ENCODE measurements at places on chromosomes 11 and 22.

DNA sequence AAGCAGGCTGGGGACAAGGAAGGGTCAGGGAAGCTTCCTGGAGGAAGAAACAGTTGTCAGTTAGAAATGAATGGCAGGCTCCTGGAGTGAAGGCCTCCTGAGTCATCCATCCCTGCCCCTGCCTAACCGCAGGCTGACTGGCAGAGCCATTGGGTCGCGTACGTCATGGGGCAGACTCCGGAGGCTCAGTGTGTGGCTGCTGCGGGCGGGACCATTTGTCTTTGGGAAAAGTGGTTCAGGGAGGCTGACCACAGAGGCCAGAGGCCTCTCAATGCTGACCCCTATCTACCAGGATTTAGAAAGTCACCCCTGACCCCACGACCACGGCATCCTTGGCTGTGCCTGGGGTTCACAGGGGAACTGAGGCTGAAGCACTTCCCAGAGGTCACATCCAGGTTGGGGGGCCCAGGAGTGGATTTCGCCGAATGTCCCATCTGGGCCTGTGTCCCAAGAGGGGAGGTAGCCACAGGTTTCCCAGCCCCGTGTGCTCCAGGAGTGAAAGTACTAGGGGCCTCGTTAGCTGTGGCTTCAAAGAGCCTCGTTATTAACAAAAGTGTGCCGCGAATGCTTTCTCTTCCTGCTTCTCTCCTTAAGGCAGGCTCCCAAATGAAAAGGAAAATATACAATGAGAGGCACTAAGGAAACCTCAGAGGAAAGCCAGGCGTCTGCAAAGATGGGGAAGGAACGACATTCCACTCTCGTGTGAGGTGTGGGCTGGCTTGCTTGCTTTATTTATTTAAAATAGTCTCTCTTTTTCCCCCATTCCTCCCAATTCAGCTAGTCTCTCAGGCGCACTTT is 58.9 kb downstream of the FLRT1 start:
- no peak for DNase-seq

DNA sequence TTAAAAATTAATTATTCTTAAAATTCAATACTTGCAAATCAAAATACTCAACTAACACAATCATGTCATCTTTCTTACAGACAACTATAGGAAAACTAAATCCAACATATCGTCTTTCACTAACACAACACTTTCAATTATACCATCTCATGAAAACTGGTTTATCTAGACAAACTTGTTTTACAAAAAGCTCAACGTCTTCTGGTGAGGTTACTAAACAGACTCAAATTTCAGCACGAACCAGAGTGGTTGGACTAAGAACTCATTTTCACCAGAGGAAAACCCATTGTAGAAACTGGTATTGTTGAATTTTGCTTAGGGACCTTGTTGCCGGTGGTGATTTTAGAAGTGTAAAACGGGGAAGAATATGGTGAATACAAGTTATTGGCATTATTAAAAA is 52.2 kb downstream of the NUP98 start:
- DNase-seq = no peak

- no peak for DNase-seq
These were observed 9.5 kb upstream of the GNAZ start for GRCh38 chr22:23060612-23061400.

DNA sequence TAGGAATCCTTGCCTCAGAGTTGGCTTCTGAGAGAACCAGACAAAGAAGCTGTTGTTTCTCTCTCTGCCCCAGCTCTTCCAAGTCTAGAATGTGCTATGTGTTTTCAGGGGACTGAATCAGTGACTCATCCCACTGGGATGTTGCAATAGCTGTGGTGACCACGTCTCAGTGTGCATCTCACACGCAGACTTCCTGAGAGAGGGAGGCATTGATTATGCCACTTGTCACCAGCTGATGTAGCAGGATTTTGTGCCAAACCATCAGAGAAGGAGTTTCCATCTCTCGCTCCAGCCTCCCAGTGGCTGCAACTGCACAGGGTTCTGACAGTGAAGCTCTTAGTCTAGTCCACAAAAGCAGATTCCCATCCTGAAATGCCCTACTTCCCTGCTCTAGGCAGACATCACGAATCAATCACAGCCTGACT is 455.8 kb downstream of the MIAT start:
- no peak for DNase-seq

DNA sequence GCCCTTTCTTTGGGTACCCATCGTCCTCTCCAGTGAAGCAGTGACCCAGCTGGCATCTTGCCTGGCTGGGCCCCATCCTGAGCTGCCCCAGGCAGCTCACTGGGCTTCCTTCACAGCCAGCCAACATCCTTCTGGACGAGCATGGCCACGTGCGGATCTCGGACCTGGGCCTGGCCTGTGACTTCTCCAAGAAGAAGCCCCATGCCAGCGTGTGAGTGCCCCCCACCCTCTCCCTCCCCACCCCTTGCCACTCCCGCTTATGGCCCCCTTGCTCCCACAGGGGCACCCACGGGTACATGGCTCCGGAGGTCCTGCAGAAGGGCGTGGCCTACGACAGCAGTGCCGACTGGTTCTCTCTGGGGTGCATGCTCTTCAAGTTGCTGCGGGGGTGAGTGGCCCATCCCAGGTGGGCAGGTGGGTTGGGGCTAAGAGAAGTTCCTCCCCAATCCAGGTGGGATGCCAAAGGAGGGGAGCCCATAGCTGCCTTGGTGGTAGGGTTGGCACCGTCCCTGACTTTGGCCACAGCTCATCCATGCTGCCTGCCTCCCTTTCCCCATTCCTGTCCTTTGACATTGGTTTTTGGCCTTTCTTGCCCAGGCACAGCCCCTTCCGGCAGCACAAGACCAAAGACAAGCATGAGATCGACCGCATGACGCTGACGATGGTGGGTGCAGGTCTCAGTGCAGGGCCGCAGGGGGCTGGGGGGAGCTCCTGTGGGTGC is 6.8 kb upstream of the ANKRD13D start:
- no peak for DNase-seq

- no peak for DNase-seq
These were observed 165.7 kb downstream of the ST3GAL4 start for GRCh38 chr11:126521196-126521595.

DNA sequence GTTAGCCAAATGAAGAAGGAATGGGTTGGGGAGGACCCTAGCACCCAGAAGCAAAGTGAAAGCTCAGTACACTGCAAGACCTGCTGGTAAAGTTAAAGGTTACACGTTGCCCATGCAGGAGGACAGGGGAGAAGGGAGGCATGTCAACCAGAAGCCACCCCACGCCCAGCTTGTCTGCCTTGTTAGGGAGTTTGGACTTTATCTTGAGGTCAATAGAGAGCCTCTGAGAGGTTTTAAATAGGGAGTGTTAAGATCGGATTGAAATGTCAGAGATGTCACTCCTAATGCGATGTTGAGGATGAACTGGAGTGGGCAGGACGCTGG is 18.7 kb upstream of the PEX26 start:
- DNase-seq = no peak

GRCh38 chr22:39087881-39088684 is 9.0 kb upstream of the APOBEC3H start:
- DNase-seq = no peak

GRCh38 chr11:100748153-100748552 is 61.1 kb downstream of the ARHGAP42 start:
- peak; percentile 12 for DNase-seq

GRCh38 chr11:13784855-13785254 is 116.4 kb downstream of the FAR1 start:
- no peak for DNase-seq

DNA sequence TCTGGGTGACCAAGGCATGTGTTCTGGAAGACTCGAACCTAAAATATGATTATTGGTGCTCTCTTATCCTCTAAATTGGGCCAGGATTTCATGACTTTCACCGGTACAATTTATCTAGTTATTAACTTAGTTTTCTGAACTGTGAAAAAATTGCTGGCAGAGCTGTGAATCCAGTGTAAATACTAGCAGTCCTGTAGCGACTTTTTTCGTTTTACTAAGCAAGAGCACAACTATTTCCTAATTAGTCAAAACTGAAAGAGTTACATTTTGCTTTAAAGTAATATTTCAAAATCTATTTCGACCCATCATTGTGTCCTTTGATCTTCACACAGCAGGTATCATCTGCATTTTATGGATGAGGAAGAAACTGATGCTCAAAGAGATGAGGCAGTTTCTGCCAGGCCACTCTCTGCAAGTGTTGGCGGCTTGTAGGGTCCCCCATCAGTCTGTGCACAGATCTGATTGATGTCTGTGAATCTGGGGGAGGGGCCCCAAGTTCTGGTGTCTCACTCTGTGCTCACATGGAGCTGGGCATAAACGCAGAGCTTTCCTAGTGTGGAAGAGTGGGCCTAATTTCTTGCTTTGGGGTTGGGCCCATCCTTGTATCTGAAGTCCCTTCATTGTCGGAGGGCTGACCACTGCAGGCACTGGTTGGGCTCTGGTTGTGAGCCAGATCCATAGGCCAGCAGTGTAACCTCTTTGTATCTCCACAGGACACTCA is 1.4 kb upstream of the TRMT2A start:
- DNase-seq = no peak

All from NCI-H524 (cell line).